ENCODE measurements at places on chromosomes 3 and 15. TPM values are rescaled to one million over a fixed set of nuclear protein-coding genes. Genes with fewer than 3 reads are reported as not detected.

Gene GP9
- not detected for total RNA-seq

Gene SMCO1
- total RNA-seq: not detected

Gene IGSF11
- total RNA-seq: 1.3 TPM

- H3K4me3 ChIP-seq: no peak overlapping the region
- no peak overlapping the region for H3K27ac ChIP-seq
- H3K36me3 ChIP-seq: no peaks in the 10 kb centered on the region
- no peaks in the 10 kb centered on the region for H3K27me3 ChIP-seq
- no peak for DNase-seq
Measured at GRCh38 chr3:61663356-61664104, 102.2 kb downstream of the PTPRG start.

Gene ANKUB1
- total RNA-seq: not detected

GRCh38 chr3:160140756-160141155 lies 84.5 kb upstream of the C3orf80 start:
- H3K36me3 ChIP-seq: no peaks in the 10 kb centered on the region
- no peak overlapping the region for H3K27ac ChIP-seq
- H3K4me1 ChIP-seq: no peaks in the 10 kb centered on the region
- H3K27me3 ChIP-seq: no peaks in the 10 kb centered on the region

- peaks cover 32% of the 10 kb centered on the region for H3K4me1 ChIP-seq
- H3K27me3 ChIP-seq: no peaks in the 10 kb centered on the region
- H3K36me3 ChIP-seq: no peaks in the 10 kb centered on the region
- no peak overlapping the region for H3K4me3 ChIP-seq
- no peak overlapping the region for H3K27ac ChIP-seq
Measured at GRCh38 chr3:195893044-195893395, 15.3 kb downstream of the TNK2 start.

Gene CSPG5
- total RNA-seq: 0.16 TPM

All from kidney (tissue), 22 donors.